ENCODE measurements at places on chromosomes 6 and 20.

GRCh38 chr6:100999034-100999597 is 118.0 kb upstream of the ASCC3 start:
- H3K4me3 ChIP-seq = no peak overlapping the region
- H3K27me3 ChIP-seq = no peaks in the 10 kb centered on the region
- no peaks in the 10 kb centered on the region for H3K36me3 ChIP-seq
- H3K4me1 ChIP-seq = no peaks in the 10 kb centered on the region
- no peak overlapping the region for H3K27ac ChIP-seq

GRCh38 chr6:3793545-3793944 is 42.0 kb upstream of the PXDC1 start:
- no peaks in the 10 kb centered on the region for H3K27me3 ChIP-seq
- DNase-seq = no peak
- no peak overlapping the region for H3K27ac ChIP-seq
- peaks cover 11% of the 10 kb centered on the region for H3K4me1 ChIP-seq
- H3K4me3 ChIP-seq = no peak overlapping the region

GRCh38 chr6:150606647-150607328 is 7.1 kb downstream of the PLEKHG1 start:
- peaks cover 2% of the 10 kb centered on the region for H3K4me1 ChIP-seq
- H3K27me3 ChIP-seq = no peaks in the 10 kb centered on the region
- no peak overlapping the region for H3K4me3 ChIP-seq

DNA sequence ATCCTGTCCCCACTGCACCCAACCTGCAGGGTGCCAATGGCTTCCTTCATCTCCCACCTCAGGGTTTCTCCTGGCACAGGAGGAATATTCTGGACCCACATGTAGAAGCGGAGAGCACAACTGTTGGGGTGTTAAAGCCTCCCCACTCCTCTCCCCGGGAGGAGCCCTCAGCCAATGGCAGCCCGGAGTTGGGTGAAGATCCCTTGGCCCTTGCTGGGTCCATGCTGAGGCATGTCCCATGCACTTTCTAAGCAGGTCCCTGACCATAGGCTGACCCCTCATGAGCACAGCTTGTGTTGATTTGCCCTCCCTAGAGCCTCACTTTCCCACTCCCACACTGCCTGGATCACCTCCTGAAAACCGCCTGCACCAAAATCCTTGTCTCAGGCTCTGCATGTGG is 97.2 kb upstream of the PMEPA1 start:
- H3K36me3 ChIP-seq = no peaks in the 10 kb centered on the region
- no peak overlapping the region for H3K4me3 ChIP-seq
- no peak for DNase-seq

- H3K27me3 ChIP-seq = no peaks in the 10 kb centered on the region
- H3K4me3 ChIP-seq = no peak overlapping the region
- no peak for DNase-seq
These were observed 249.8 kb downstream of the HDGFL1 start for GRCh38 chr6:22819209-22819608.

GRCh38 chr6:113651120-113651519 is 206.0 kb upstream of the MARCKS start:
- no peaks in the 10 kb centered on the region for H3K36me3 ChIP-seq
- H3K27me3 ChIP-seq = no peaks in the 10 kb centered on the region
- no peak for DNase-seq
- H3K4me1 ChIP-seq = no peaks in the 10 kb centered on the region

DNA sequence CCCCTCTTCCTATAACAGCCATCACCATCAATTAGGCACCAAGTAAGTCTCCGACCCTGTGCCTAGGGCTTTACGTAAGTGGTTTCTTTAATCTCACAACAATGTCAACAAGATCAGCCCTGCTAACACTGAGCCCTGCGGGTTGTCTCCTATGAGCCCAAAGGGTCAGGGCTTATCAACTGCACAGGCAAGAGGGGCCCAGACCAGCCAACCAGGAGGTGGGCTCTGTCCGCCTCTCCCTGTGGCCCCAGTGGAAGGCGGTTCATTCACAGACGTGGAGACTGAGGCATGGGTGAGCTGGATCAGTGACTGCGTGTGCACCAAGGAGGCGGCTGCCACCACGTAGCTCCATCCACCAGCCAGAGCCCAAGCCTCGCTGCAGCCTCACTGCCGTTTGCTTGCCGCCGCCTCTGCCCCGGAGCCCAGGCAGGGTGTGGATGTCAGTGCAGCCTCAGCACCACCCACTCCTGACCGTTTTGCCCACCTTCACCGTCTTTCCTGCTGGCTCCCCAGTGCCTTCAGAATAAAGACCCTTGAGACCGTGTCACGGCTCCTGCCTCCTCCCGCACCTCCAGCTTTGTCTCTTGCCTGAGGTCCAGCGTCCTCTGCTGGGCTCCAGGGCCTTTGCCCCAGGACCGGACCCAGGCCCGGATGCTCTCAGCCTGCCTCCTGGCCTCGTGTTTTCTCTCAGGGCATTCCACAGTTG is 78.7 kb downstream of the DLL1 start:
- no peaks in the 10 kb centered on the region for H3K27me3 ChIP-seq
- H3K4me3 ChIP-seq = no peak overlapping the region
- no peak for DNase-seq
- H3K4me1 ChIP-seq = no peaks in the 10 kb centered on the region
- no peak overlapping the region for H3K27ac ChIP-seq
- no peaks in the 10 kb centered on the region for H3K36me3 ChIP-seq

- no peak overlapping the region for H3K27ac ChIP-seq
- no peaks in the 10 kb centered on the region for H3K36me3 ChIP-seq
- H3K4me1 ChIP-seq = peaks cover 8% of the 10 kb centered on the region
- no peak overlapping the region for H3K4me3 ChIP-seq
These were observed 76.3 kb downstream of the SLC22A23 start for GRCh38 chr6:3380344-3381232.

GRCh38 chr6:32191696-32192607 is 491 bp downstream of the GPSM3 start:
- H3K4me3 ChIP-seq = no peak overlapping the region
- no peak for DNase-seq
- peaks cover 20% of the 10 kb centered on the region for H3K4me1 ChIP-seq
- H3K36me3 ChIP-seq = peaks cover 13% of the 10 kb centered on the region

DNA sequence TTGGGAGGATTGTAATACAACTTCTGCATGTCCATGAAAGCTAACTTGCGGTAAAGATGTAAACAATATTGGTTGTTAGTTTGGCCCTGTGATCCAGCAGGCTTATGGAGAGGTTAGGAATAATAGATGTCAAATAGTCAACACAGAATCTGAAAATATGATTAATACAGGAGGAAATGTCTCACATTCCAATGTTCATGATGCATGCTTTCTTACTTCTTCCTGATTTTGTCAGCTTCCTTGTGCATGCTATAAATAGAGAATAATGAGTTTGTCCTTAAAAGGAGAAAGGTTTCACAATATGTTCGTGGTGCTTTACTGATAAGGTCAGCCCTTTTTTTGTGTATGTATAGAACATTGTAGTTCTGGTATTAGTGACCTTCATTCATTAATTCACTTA is 136.7 kb downstream of the MMUT start:
- DNase-seq = peak; percentile 14
- no peaks in the 10 kb centered on the region for H3K4me1 ChIP-seq
- no peak overlapping the region for H3K27ac ChIP-seq
- no peak overlapping the region for H3K4me3 ChIP-seq

GRCh38 chr20:52747845-52748284 is 224.3 kb upstream of the TSHZ2 start:
- H3K27me3 ChIP-seq = no peaks in the 10 kb centered on the region
- H3K4me1 ChIP-seq = no peaks in the 10 kb centered on the region
- no peaks in the 10 kb centered on the region for H3K36me3 ChIP-seq
- no peak overlapping the region for H3K27ac ChIP-seq

DNA sequence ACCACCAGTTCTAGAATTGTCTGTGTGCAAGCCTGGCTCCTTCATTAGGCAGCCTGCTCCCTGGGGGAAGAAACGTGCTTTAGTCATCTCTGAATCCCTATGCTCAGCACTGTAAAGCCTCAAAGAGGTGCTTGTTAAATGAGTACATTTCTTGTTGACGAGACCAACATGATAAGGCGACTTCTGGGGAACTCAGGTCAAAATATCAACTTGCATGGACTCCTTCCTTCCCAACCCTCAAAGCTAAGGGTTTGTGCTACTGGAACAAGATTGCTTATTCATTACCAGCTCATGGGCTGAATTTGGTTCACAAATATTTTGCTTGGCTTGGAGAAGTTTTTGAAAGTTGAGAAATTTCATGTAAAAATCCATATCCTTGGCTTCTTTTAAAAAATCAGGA is 10.6 kb downstream of the KCNG1 start:
- no peak overlapping the region for H3K4me3 ChIP-seq
- H3K36me3 ChIP-seq = peaks cover 2% of the 10 kb centered on the region
- no peak overlapping the region for H3K27ac ChIP-seq
- no peak for DNase-seq
- H3K4me1 ChIP-seq = peaks cover 4% of the 10 kb centered on the region

GRCh38 chr6:43129434-43130194 is 41.5 kb upstream of the SRF start:
- H3K4me1 ChIP-seq = peaks cover 32% of the 10 kb centered on the region
- no peaks in the 10 kb centered on the region for H3K27me3 ChIP-seq
- peaks cover 44% of the 10 kb centered on the region for H3K36me3 ChIP-seq
